CD4-positive, alpha-beta T cell treated with Interleukin-2 at 100 ng/mL for 4 hours (primary cell): ENCODE measurements at places on chromosomes 7 and 10.
A peak's percentile ranks its signal among the peaks of the same experiment; 100 is the strongest.

DNA sequence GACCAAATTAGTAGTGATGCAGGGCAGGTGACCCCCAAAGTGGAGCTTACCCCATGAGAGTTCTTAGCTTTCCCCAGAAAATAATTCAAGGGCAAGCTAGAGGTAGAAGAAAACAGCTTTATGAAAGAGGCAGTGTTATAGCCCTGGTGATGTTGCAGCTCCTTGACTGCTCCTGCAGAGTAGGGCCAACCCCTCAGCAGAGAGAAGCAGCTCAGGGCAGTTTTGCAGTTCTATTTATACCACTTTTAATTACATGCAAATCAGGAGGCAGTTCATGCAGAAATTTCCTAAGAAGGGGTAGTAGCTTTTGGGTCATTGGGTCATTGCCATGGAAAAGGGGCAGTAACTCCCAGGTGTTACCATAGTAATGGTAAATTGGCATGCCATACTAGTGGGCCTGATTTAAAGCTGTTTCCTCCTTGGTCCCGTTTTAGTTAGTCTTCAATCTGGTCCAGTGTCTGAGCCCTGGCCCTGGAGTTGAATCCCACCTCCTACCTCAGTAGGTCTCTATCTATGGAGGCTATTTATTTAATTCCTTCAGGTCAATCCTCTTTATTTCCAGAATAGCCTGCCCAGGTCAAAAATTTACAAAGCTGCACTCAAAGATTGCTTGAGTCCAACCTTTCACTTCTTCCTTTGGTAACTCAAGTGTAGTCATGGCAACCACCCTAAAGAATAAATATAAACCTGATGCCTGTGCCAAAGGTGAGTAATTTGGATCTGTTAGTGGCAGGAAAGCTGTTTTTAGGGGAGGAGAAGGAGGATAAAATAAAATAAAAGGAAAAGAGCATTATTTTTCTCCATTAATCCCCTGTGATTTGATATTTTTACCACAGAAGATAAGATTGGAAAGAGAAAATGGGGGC lies 29.5 kb downstream of the PLXDC2 start:
- no peak for DNase-seq

- peak; percentile 51 for DNase-seq
Observed at GRCh38 chr10:119517235-119518141, 25.0 kb downstream of the RGS10 start.

DNA sequence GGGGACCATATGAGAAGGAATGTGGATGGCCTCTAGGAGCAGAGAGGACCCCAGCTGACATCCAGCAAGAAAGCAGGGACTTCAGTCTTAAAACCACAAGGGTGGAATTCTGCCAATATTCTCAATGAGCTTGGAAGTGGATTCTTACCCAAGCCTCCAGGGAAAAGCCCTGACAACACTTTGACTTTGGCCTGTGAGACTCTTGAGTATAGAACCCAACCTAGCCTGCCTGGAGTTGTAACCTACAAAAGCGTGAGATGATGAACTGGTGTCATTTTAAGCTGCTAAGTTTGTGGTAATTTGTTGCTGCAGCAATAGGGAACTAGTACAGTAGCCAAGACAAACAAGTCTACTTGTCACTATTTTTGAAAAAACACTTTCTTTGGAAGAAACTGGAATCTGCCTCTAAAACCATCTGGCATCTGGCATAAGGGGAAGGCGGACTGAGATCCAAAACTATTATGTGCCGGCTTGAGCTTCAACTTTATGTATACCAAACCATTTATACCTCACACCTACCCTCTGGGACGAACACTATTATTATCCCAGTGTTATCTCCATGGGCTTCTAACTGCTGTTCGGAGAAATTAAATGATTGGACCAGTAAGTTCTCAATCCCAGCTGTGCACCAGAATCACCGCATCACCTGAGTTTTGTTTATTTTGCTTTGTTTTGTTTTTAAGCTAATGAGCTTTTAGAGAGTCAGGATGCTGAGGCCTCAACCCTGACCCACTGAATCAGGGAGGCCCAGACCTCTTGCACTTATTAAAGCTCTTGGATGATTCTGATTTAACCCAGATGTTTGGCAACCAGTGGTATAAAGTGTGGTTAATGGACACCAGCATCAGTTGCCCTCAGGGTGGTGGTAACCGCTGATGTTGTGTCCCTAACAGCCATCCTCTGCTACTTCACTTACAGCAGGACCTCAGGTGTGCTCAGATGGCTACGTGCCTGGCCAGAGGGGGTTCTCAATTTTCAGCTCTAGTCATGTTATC lies 83.0 kb downstream of the C1GALT1 start:
- DNase-seq: no peak

GRCh38 chr10:13946209-13946460 lies 359.4 kb downstream of the PRPF18 start:
- DNase-seq: no peak

- DNase-seq: no peak
Observed at GRCh38 chr7:112500619-112501018, 19.8 kb downstream of the LSMEM1 start.

DNA sequence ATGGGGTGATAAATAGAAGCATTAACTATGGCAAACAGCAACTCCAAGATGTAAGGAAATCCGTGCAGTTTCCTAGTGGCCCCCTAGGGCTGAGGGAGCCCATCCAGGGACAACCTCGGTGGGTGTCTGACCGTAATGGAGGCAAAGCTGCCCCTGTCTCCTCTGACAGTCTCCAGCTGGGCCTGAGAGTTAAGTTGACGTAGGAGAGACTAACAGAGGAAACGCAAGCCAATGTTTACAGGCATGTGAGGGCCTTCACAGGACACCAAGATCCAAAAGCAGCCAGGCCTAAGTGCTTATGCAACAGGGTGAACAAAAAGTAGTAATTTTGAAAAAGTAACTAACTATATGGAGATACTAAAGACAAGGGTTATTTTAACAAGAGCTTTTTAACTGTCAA lies 330.0 kb upstream of the C7orf33 start:
- DNase-seq: no peak

DNA sequence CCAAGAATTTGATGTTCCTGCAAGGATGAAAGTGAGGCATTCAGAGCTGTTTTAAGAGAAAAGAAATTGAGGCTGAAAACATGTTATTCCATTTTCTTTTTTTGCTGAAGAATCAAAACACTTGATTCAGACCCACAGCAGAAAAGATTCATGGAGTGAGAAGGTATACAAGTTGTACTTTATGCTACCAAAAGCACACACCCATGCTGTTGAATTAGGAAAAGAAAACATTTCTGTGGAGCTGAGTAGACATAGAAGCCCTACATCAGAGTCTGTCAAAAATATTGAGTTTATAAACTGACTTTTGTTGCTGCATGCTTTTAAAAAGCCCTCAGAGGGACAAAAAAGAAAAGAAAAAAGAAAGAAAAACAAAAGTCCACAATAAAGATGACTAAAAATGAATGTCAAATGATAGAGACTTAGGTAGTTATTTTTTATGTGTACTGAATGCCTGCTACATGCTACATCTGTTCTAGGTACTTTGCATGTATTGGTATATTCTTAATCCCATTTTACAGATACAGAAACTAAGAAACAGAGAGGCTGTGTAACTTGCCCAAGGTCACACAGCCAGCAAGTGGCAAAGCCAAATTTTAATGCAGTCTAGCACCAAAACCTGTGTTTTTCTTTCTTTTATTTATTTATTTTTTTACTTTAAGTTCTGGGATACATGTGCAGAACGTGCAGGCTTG lies 71.7 kb upstream of the PALS2 start:
- no peak for DNase-seq

DNA sequence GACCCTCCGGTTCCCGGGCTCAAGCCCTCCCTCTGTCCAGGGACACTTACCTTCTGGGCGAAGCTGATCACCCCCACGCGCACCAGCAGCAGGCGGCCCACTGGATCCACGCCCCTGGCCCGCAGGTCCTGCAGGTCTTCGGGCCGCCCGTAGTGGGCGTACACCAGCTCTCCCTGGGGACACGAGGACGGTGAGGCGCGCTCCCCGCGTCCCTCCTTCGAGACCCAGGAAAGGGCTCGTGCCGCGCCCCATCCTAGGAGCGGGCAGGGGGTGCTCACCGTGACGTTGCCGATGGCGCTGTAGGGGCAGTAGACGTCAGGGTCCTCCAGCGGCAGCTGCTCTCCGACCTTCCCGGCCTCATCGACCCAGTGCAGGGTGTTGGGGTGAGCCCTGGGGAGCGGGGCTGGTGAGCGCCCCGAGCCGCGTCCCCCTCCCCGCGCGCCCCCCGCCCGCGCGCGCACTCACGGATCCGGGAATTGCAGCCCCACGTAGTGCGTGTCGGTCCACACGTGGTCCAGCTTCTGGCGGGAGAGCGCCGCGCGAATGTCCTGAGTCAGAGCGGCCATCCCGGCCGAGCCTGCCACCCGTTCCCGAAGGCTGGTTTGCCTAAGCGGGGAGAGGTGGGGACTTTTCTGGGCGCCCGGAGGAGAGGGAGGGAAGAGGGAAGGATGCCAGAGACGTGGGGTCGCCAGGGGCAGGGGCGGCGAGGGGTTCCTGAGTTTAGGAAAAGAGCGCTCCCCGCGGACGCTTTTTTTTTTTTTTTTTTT lies 8.2 kb downstream of the TFR2 start:
- peak; percentile 56 for DNase-seq

DNA sequence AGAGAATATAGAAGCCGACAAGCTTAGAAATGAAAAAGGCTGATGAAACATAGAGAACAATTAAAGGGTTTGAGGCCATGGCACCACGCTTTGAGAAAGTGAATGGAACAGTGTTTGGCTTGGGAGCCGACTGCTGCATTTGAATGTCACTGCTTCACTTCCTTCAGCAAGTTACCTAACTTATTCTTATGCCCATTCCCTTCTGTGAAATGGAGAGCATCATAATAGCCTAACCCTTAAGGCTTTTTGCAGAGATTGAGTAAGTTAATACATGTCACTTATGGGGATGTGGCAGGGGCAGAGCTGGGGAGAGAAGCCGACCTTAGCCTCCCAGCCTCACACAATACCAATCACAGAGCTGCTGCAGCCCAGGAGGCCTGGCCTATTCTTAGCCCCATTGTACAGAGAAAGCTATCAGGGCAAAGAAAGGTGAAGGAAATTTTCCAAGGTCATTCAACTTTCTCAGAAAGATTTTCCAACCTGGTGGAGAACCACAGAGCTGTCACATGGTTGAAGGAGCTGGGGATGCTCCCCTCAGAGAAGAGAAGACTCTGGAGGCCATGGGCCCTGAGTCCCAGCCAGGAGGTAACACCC lies 186.0 kb upstream of the GDF10 start:
- DNase-seq: no peak

DNA sequence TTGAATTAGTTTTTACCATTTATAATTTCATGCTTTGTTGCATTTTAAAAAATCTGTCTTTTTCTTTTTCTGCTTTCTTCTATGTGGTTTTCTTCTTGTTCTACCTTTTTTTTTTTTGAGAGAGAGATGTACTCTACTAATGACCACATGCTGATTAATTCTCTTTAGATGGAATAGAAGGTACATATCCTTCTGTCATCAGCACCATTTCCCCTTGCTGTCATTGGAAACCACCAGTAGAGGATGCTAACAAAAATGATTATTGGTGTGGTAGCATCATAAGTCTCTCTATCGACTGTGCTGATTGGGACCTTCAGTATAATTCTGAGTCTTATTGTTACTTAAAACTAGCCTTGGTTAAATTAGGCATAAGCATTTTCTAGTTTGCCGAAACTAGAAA lies 3.6 kb downstream of the ZEB1 start:
- peak; percentile 39 for DNase-seq

DNA sequence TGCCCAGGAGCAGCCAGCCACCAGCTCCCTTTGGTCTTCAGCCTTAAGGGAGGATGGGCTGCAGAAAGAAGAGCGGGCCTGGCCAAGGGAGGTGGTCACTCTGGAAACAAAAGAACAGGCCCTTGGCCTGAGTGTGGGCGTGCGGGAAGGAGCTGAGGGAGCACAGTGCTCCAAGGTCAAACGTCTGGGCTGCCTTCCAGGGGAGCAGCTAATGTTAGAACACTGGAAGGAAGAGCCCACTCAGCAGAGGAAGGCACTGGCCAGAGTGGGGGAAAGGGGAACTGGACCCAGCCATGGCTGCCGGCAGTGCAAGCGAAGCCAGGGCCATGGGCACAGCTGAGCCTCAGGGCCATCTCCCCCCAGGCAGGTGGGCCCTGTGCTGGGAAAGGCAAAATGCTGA lies 42.7 kb downstream of the FAM53B start:
- DNase-seq: no peak

- no peak for DNase-seq
Observed at GRCh38 chr10:84525120-84525806, 196.9 kb downstream of the CCSER2 start.

- no peak for DNase-seq
Observed at GRCh38 chr10:106038246-106038645, 1126.3 kb downstream of the SORCS1 start.

DNA sequence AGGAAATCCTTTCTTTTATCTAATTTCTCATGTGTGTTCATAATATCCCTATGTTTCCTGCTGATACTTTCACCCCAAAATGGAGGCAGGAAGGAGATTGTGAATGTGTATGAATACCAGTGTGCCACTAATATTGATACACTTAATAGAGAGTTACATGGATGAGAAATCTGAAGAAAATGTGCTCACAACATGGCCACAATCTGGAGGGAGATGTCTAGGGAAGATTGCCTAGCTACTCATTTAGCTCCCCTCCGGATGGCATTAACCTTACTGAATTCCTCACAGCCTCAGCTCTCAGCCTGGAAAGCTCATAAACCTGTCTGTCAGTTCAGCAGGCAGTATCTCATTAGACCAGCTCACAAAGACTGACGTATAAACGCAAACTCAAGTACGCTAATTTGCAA lies 23.4 kb upstream of the DMTF1 start:
- DNase-seq: no peak

DNA sequence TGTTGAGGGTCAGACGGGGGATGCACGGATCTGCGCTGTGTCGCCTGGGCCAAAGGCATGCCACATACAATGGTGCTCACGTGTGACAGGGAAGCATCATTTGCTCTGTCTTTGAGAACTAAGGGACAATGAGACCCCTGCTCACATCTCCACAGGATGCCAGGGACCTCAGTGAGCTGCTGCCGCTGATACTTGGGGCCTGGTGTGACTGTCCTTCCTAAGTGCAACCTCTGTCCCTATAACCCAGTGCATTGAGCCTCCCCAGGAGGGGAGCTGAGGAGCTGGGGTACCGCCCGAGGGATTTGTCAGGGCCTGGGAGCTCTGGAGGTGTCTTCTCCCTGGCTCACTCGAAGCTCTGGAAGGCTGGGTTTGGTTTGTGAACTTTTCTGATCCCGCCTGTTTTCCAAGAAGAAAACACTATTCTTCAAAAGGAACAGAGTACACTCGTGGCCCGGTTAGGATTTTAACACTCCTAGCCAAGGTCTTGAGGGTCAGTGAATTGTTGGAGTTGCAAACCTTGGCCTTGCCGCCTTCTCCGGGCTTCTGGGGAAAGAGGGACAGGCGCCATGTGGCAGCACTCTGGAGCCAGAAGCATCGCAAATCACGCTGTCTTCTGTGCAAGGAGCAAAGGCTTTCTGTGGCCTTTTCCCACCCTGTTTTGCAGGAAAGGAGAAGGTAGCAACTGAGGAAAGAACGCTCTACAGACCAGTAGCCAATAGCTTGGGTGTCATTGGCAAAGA lies 26.2 kb upstream of the CTBP2 start:
- no peak for DNase-seq

DNA sequence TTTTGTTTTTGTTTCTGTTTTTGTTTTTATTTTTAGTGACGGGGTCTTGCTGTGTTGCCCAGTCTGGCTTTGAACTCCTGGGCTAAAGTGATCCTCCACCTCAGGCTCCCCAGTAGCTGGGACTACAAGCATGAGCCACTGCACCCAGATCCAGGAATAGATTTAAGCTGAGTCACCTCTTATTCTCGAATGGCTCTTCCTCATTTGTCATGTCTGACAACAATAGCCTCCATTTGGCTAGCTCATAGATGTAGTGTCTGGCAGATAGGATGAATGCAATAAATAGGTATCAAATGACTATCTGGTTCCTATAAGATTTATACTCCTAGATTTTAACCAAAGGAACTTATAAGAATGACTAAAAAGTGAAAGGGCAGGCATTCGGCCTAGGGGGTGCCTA lies 172.9 kb downstream of the TMEM26 start:
- no peak for DNase-seq
